ENCODE measurements at places on chromosomes 16 and 17.

GRCh38 chr16:84633622-84634021 is 14.7 kb upstream of the KLHL36 start:
- no peak overlapping the region for H3K4me3 ChIP-seq
- no peaks in the 10 kb centered on the region for H3K27me3 ChIP-seq
- peaks cover 27% of the 10 kb centered on the region for H3K4me1 ChIP-seq
- DNase-seq: no peak
- H3K27ac ChIP-seq: no peak overlapping the region

- H3K27ac ChIP-seq: peak overlapping the region; percentile 47
- no peaks in the 10 kb centered on the region for H3K27me3 ChIP-seq
- H3K4me3 ChIP-seq: no peak overlapping the region
- no peak for DNase-seq
- peaks cover 33% of the 10 kb centered on the region for H3K4me1 ChIP-seq
Measured at GRCh38 chr16:4679850-4680636, 13.3 kb upstream of the NUDT16L1 start.

DNA sequence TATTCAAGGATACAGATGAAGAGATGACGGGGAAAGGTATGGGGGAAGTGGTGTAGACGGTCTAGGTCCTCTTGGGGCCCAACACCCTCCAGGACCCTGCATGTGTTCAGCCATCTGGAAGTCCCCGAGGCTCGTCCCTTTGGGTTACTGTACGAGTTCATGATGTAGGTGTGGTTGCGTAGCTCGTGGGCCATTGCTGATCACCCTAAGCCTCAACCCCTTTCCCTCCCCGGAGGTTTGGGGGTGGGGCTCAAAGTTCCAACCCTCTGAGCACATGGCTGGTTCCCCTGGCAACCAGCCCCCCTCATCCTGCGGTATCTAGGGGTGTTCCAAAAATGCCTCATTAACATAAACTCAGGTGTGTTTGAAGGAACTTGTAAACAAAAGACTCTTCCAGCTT is 98.8 kb upstream of the METRNL start:
- no peak for DNase-seq
- no peak overlapping the region for H3K4me3 ChIP-seq
- H3K27ac ChIP-seq: no peak overlapping the region
- H3K27me3 ChIP-seq: no peaks in the 10 kb centered on the region

GRCh38 chr17:43799047-43799446 is 18.8 kb downstream of the CFAP97D1 start:
- peaks cover 4% of the 10 kb centered on the region for H3K27me3 ChIP-seq
- H3K27ac ChIP-seq: no peak overlapping the region
- H3K36me3 ChIP-seq: no peaks in the 10 kb centered on the region
- no peak for DNase-seq

GRCh38 chr17:63140255-63140654 is 174.2 kb downstream of the TANC2 start:
- H3K27me3 ChIP-seq: no peaks in the 10 kb centered on the region
- DNase-seq: peak; percentile 5
- no peak overlapping the region for H3K27ac ChIP-seq
- no peaks in the 10 kb centered on the region for H3K4me1 ChIP-seq
- H3K36me3 ChIP-seq: no peaks in the 10 kb centered on the region
- H3K4me3 ChIP-seq: no peak overlapping the region

- H3K36me3 ChIP-seq: peaks cover 30% of the 10 kb centered on the region
- H3K27me3 ChIP-seq: no peaks in the 10 kb centered on the region
- no peaks in the 10 kb centered on the region for H3K4me1 ChIP-seq
- DNase-seq: no peak
Measured at GRCh38 chr16:16144416-16144815, 78.9 kb downstream of the ABCC6 start.

GRCh38 chr17:17582372-17582771 is 9.1 kb downstream of the PEMT start:
- no peak overlapping the region for H3K27ac ChIP-seq
- DNase-seq: no peak
- H3K4me1 ChIP-seq: no peaks in the 10 kb centered on the region
- H3K4me3 ChIP-seq: no peak overlapping the region
- no peaks in the 10 kb centered on the region for H3K27me3 ChIP-seq
- H3K36me3 ChIP-seq: no peaks in the 10 kb centered on the region

All from natural killer cell (primary cell).